Activated T-helper 9 cell treated with anti-CD3 and anti-CD28 coated beads, Interleukin-2, amount 50 U/mL, for 16 hours (primary cell): ENCODE measurements at places on chromosomes 16 and 17.
A peak's percentile ranks its signal among the peaks of the same experiment; 100 is the strongest.

DNA sequence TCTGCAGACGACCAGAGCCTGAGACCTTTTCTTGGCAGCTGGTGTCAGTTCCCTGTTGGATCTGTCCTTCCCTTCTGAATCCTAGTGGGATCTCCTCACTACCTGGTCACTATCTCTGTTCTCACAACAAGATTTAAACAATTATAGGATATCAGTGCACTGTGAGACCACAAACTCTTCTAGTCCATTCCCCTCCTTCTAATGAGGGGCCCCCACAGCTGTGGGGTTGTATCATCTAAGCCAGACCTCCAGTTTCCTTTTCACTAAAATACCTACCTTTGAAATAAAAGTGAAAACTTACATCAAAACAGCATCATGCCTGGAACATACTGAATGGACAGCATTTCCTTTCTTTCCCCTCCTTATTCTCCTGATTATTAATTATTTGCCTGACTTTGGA, 233.2 kb downstream of the PRKCA start:
- no peak for DNase-seq

- no peak for DNase-seq
Measured at GRCh38 chr16:21162661-21163151, 4.2 kb downstream of the LDAF1 start.

GRCh38 chr17:6630390-6630789, 10.1 kb downstream of the KIAA0753 start:
- DNase-seq: no peak

GRCh38 chr17:81182596-81182995, 16.6 kb upstream of the AATK start:
- DNase-seq: no peak

DNA sequence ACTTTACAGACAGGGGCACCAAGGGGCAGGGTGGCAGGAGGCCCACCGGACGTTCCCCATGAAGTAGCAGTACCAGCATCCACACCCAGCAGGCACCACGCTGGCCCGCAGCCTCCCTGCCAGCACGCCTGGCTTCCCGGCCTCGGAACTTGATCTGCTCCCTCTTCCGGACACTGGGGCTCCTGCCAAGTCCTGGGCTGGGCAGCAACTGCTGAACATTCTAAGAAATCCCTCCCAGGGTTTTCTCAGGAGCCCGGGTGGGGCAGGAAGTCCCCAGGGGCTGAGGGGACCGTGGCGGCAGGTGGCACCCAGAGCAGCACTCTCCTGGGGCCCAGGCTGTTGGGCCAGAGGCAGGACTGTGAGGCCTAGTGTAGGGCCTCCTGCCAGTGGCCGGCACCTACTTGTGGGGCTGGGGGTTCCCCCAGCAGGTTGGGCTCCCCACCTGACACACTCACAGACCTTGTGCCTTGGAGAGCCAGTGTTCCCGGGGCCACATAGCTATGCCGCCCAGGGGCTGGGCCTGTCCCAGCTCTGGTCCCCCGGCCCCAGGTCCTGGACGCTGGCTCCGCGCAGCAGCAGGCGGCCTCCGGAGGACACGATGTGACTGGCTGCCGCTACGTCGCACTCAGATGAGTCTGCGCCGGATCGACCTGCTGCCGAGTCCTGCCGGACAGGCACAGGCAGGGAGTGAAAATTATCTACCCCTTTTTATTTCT, 86.2 kb upstream of the CBX4 start:
- no peak for DNase-seq

- DNase-seq: no peak
Measured at GRCh38 chr17:57975044-57975443, 13.0 kb downstream of the VEZF1 start.

DNA sequence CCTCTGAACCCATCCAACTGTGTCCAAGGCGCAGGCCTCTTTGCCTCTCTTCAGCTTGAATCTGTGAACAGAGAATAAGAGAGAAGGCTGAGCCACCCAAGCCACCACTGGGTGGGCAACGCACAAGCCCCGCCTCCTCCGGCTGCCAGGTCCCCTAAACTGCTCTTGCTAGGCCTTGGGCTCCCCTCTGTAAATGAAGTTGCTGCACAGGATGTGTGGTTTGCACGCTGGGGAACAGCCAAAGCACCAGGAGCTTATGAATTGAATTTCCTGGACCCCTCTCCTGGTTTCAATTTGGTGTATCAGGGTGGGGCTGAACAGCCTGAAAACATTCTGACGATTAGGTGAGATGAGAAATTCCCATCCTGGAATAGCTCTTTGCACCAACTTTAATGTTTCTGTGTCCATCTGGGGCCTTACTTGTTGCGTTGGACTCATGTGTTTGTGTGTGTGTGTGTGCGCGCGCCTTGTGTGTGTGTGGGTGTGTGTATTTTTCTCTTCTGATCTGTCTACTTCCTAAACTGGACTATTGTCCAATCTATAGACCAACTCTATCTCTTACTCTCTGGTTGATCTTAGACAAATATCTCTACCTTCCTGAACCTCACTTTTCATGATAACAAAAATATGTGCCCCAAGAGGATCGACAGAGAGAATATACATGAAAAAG, 2.3 kb downstream of the CCL1 start:
- DNase-seq: no peak

GRCh38 chr17:68182940-68183551, 64.8 kb upstream of the AMZ2 start:
- DNase-seq: peak; percentile 70

- DNase-seq: no peak
Measured at GRCh38 chr17:76120658-76121008, 17.0 kb upstream of the EXOC7 start.

GRCh38 chr17:55420776-55421178, 858 bp downstream of the MMD start:
- peak; percentile 11 for DNase-seq

GRCh38 chr17:45222014-45222288, 266 bp downstream of the FMNL1 start:
- no peak for DNase-seq

DNA sequence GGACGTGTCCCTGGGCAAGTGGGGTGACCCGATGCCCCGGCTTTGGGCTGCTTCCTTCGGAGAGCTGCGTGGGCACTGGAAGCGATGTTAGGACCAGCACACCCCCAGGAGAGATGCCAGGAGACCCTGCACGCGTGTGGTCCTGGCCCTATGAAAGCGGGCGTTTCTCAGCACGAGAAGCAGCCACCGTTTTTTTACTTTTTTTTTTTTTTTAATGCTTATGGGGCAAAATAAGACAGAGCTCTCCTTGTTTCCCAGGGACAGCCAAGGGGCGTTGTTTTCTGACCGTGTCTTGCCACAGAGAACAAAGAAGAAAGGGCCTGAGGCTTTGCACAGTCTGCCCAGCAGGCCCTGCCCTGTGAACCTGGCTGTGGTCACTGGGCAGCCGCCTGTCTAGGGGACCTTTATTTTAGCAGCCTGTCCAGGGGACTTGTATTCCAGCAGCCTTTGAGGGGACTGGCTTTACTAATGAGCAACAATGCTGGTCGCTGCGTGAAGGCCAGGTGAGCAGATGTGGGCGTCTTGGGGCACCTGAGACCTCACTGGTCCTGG, 996 bp downstream of the SLC25A10 start:
- DNase-seq: no peak

- DNase-seq: no peak
Measured at GRCh38 chr16:12332167-12332952, 355.8 kb downstream of the SNX29 start.

DNA sequence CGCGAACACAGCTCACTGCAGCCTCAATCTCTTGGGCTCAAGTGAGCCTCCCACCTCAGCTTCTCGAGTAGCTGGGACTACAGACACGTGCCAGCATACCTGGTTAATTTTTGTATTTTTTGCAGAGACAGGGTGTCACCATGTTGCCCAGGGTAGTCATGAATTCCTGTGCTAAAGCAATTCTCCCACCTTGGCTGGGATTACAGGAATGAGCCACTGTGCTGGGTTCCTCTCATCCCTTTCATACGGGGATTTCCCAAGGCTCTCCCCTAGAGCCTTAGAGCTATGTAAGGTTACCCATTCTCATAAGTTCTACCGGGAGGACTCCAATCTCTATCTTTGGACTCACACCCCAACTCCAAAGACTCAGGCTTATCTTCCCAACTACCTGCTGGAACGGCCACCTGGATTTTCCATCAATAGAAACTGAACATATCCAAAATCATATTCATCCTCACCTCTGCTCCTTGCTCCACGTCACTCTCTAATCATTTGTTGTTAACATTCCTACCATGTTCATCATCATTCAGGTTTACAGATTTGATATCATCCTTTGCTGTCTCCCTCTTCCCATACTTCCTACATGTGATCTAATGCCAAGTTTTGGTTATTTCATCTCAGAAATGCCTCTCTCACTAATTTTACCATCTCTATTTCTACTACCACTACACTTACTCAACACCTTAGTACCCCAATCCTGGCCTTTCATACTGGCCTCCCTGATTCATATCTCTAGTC, 92.5 kb downstream of the NCOR1 start:
- DNase-seq: no peak

DNA sequence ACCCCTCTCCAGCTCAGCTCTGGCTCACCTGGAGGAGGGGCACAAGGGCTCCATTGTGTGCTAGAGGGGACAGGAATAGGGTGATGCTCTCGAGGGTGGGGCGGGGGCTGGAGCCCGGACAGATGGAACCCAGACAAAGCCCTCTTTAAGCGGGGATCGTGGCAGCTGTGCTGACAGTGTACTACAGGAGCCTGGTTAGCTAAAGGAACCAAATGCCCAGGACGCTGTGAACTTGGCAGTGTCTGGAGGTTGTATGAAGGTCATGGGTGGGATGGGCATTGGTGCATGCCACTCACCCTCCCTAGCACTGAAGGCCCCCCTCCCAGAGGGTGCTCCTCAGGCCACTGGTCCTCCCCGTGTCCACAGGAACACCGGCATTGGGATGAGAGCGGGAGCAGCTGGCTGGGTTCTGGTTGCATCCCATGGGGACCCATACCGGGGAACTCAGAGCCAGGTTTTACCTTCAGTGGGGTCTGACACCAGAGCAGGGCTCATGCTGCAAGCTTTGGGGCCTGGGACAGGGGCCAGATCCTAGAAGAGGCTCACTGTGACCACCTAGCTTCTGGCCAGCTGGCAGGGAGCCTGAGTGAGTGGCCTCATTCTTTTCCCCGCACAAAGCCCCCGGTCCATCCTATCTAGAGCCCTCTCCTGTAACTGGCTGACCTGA, 11.9 kb downstream of the KIF19 start:
- no peak for DNase-seq

DNA sequence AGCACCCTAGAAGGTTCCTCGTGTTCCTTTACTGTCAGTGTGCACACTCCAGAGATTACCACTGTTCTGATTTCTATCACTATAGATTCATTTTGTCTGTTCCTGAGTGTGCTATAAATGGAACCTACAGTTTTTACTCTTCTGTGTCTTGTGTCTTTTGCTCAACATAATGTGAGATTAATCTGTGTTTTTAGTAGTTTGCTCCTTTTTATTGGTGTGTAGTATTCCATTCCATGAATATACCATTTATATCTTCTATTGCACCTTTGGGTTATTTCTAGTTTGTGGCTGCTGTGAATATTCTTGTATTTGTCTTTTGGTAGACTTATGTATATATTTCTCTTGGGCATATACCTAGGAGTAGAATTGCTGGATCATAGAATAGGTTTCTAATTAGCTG, 68.2 kb downstream of the AP2B1 start:
- no peak for DNase-seq

DNA sequence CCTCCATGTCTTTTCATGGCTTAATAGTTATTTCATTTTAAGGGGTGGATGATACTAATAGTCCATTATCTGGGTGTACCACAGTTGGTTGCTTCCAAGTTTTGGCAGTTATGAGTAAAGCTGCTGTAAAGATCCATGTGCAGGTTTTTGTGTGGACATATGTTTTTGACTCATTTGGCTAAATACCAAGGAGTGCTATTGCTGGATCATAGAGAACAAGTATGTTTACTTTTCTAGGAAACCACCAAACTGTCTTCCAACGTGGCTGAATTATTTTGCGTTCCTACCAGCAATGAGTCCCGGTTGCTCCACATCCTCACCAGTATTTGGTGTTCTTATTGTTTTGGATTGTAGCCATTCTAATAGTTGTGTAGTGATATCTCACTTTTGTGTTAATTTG, 181.9 kb downstream of the SPECC1 start:
- DNase-seq: no peak

DNA sequence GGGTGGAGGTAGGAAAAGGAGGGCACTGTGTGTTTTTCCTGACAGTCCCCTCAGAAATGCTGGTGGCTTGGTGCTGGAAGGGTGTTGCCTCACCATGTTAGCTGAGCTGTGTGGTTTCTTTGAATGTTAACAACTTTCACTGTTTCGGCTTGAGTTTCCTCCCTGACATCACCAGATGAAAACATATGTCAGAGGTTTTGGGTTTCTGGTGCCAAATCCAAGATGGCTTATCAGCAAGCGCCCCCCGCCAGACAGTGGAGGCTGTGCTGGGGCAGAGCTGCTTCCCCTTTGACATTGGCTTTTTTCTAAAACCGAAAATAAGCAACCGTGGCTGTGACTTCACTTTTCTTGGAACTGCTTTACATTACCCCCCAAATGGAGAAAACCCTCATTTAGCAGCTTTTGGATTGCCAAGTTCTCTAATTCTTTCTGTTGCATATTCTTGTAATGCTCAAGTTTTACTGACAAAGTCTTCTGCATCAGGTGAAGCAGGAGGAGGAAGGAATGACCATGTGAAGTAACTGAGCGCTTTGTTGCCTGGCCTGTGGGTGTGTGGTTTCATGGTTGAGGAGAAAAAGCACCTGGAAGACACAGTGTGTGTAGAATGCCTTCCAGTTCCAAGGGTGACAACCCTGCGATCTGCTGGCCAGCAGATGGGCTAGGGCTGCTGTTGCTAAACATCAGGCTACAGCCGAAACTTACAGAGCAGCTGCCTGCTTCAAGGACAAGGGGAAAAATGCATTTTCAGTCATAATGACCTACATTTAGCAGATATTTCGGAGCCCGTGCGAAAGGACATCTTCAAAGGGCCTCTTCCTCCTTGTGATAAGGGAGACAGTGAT, 9.7 kb downstream of the RMI2 start:
- DNase-seq: peak; percentile 50

DNA sequence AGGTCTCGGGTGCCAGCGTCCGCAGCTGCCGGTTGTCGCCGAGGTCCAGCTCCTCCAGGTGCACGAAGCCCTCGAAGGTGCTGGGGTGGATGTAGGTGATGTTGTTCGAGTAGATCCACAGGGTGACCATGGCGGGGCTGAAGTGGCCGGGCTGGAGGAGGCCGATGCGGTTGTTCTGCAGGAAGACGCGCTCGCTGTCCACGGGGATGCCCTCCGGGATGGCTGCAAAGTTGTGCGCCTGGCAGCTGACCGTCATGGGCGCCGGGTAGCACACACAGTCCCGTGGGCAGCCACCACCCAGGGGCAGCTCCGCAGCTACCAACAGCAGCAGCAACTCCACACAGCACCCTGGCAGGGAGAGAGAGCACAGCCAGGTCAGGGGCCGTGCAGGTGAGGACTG, 87.7 kb downstream of the RTN4RL1 start:
- DNase-seq: no peak

- no peak for DNase-seq
Measured at GRCh38 chr16:4376126-4376892, 4.7 kb downstream of the VASN start.

GRCh38 chr17:47279062-47279801, 25.6 kb downstream of the ITGB3 start:
- DNase-seq: no peak

- no peak for DNase-seq
Measured at GRCh38 chr17:384622-385177, 32.1 kb upstream of the RPH3AL start.
